Colonic mucosa (tissue), 4 donors: ENCODE measurements at places on chromosomes 16 and 17. TPM values are rescaled to one million over a fixed set of nuclear protein-coding genes. Genes with fewer than 3 reads are reported as not detected.

The JUP gene
- total RNA-seq = 317 TPM

The ZSCAN10 gene
- total RNA-seq = not detected

The SCNN1G gene
- total RNA-seq = 3.4 TPM

The PIK3R6 gene
- 0.96 TPM for total RNA-seq

The NDUFAB1 gene
- total RNA-seq = 212 TPM

The SMIM36 gene
- total RNA-seq = not detected

The NEUROD2 gene
- not detected for total RNA-seq

The KLHL10 gene
- total RNA-seq = not detected

The CD79B gene
- total RNA-seq = 1.7 TPM

The MPV17L gene
- 9.7 TPM for total RNA-seq

The GFOD2 gene
- 33.8 TPM for total RNA-seq

DNA sequence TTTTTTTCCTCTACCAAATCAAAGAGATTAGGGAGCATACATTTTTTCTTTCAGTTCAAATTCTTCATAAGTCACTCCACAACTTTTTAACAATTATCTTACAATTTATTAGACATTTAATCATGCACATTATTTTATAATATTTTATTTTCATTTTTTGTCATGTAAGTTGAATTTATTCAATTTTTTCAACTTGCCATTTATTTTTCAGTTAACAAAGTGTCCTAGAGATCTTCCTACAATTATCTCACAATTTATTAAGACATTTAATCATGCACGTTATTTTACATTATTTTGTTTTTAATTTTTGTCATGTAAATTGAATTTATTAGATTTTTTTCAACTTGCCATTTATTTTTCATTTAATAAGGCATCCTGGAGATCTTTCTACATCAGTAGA, 16.2 kb downstream of the CACNG3 start:
- no peak for DNase-seq
- H3K27me3 ChIP-seq = no peaks in the 10 kb centered on the region
- no peak overlapping the region for H3K27ac ChIP-seq
- H3K36me3 ChIP-seq = no peaks in the 10 kb centered on the region
- H3K4me3 ChIP-seq = no peak overlapping the region

GRCh38 chr16:30740364-30741251, 7.6 kb upstream of the PHKG2 start:
- peaks cover 27% of the 10 kb centered on the region for H3K36me3 ChIP-seq
- H3K27ac ChIP-seq = peak overlapping the region; percentile 80
- peaks cover 8% of the 10 kb centered on the region for H3K4me1 ChIP-seq
- H3K27me3 ChIP-seq = no peaks in the 10 kb centered on the region

GRCh38 chr17:82684228-82684841, 14.2 kb downstream of the RAB40B start:
- H3K27me3 ChIP-seq = no peaks in the 10 kb centered on the region
- H3K27ac ChIP-seq = peak overlapping the region; percentile 86
- no peaks in the 10 kb centered on the region for H3K4me1 ChIP-seq

- H3K27ac ChIP-seq = peak overlapping the region; percentile 34
- no peak for DNase-seq
- H3K36me3 ChIP-seq = no peaks in the 10 kb centered on the region
- peaks cover 10% of the 10 kb centered on the region for H3K4me1 ChIP-seq
Observed at GRCh38 chr17:35046740-35047283, 16.7 kb downstream of the RFFL start.

GRCh38 chr17:58325976-58326468, 2.6 kb downstream of the TSPOAP1 start:
- no peaks in the 10 kb centered on the region for H3K4me1 ChIP-seq
- DNase-seq = no peak
- no peak overlapping the region for H3K4me3 ChIP-seq
- H3K27me3 ChIP-seq = no peaks in the 10 kb centered on the region
- H3K27ac ChIP-seq = no peak overlapping the region
- H3K36me3 ChIP-seq = no peaks in the 10 kb centered on the region

GRCh38 chr16:83819361-83819760, 11.6 kb downstream of the HSBP1 start:
- no peak overlapping the region for H3K27ac ChIP-seq
- no peak for DNase-seq
- H3K4me3 ChIP-seq = no peak overlapping the region
- no peaks in the 10 kb centered on the region for H3K4me1 ChIP-seq
- no peaks in the 10 kb centered on the region for H3K27me3 ChIP-seq
- H3K36me3 ChIP-seq = no peaks in the 10 kb centered on the region

GRCh38 chr17:77958716-77959125, 218 bp downstream of the TNRC6C start:
- H3K36me3 ChIP-seq = no peaks in the 10 kb centered on the region
- no peaks in the 10 kb centered on the region for H3K4me1 ChIP-seq
- H3K4me3 ChIP-seq = peak overlapping the region; percentile 74
- H3K27ac ChIP-seq = peak overlapping the region; percentile 49

DNA sequence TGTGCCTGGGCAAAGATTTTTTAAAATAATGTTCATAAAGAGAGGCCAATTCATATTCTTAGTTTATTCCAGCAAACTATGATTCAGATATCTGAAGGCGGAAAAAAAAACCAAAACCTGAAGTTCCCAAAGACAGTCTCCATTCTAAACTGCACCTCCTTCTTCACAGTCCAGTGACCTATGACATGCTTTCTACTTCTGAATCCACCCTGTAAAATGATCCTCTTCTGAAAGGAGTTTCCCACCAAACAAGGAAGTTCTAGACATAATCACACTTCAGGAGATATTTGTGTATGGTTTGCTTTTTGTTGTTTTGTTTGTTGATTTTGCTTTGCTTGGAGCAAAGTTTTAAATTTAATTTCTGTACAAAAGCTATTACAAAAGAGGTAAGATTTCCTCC, 12.9 kb upstream of the CHST4 start:
- DNase-seq = no peak
- no peaks in the 10 kb centered on the region for H3K27me3 ChIP-seq
- no peaks in the 10 kb centered on the region for H3K4me1 ChIP-seq
- no peaks in the 10 kb centered on the region for H3K36me3 ChIP-seq
- H3K27ac ChIP-seq = no peak overlapping the region

- no peaks in the 10 kb centered on the region for H3K27me3 ChIP-seq
- no peaks in the 10 kb centered on the region for H3K4me1 ChIP-seq
- no peaks in the 10 kb centered on the region for H3K36me3 ChIP-seq
Observed at GRCh38 chr17:65509032-65509431, 52.4 kb downstream of the AXIN2 start.

- H3K4me1 ChIP-seq = no peaks in the 10 kb centered on the region
- H3K27ac ChIP-seq = no peak overlapping the region
- no peaks in the 10 kb centered on the region for H3K36me3 ChIP-seq
- no peak overlapping the region for H3K4me3 ChIP-seq
Observed at GRCh38 chr16:13154799-13155198, 253.4 kb downstream of the SHISA9 start.

- no peaks in the 10 kb centered on the region for H3K36me3 ChIP-seq
- DNase-seq = no peak
- H3K27ac ChIP-seq = no peak overlapping the region
- H3K27me3 ChIP-seq = no peaks in the 10 kb centered on the region
- no peak overlapping the region for H3K4me3 ChIP-seq
- no peaks in the 10 kb centered on the region for H3K4me1 ChIP-seq
Observed at GRCh38 chr16:58176608-58177352, 21.1 kb downstream of the CSNK2A2 start.

DNA sequence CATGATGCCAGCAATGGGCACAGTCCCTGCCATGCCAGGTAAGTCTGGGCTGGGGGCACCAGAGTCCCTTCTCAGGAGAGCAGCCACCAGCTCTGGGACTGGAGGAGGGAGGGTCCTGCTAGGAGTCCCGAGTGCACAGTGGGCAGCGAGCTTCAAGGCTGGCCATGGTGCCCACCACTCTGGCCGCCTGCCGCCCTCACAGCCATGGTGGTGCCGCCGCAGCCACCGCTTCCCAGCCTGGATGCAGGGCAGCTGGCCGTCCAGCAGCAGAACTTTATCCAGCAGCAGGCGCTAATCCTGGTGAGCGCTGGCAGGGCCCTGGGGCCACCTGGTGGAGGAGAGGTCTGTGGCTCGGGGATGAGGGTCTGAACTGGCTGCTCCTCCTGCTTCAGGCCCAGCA, 17.9 kb upstream of the SMIM5 start:
- DNase-seq = no peak
- H3K4me3 ChIP-seq = no peak overlapping the region
- no peaks in the 10 kb centered on the region for H3K27me3 ChIP-seq
- H3K36me3 ChIP-seq = no peaks in the 10 kb centered on the region
- peaks cover 11% of the 10 kb centered on the region for H3K4me1 ChIP-seq
- H3K27ac ChIP-seq = no peak overlapping the region

GRCh38 chr17:75459590-75460267, 3.3 kb downstream of the TMEM94 start:
- no peak overlapping the region for H3K4me3 ChIP-seq
- H3K4me1 ChIP-seq = peaks cover 13% of the 10 kb centered on the region
- DNase-seq = peak; percentile 81

DNA sequence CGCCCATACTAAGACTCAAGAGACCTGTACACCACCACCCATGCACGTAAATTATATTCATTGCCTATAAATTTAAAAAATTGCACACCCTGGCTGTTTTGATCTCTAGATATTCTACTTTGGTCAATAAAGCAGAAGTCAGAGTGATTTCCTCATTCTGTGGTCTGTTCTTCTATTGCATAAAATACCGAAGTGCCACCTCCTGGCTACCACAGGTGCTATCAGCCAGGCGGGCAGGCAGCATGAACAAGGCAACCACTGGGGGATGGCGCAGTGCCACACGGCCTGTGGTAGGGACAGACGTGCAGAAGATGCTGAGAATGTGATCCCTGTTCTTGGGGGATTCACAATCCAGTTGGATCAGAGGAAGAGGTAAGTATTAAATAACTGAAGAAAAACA, 122.3 kb downstream of the CDK5R1 start:
- no peak overlapping the region for H3K27ac ChIP-seq
- H3K36me3 ChIP-seq = no peaks in the 10 kb centered on the region
- peak; percentile 24 for DNase-seq
- no peaks in the 10 kb centered on the region for H3K4me1 ChIP-seq
- no peak overlapping the region for H3K4me3 ChIP-seq

DNA sequence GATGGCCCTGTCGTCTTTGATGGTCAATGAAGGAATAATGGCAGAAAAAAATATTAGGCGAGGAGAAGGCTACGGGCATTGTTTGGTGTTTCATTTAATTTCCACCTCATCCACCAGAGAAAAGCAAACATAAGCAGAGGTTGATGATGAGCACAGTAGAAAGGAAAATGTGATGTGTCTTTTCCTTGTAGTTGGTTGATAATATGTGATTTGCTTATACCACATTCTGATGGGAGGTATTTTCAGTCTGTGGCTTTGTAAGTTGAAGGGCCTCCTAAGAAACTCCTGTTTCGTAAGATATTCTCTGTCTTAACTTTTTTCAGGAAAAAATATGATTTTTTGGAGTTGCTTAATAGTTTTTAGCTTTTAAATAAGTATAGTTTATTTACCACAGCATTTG, 215.7 kb downstream of the PRKCA start:
- peaks cover under 1% of the 10 kb centered on the region for H3K4me1 ChIP-seq
- no peak for DNase-seq
- H3K4me3 ChIP-seq = no peak overlapping the region
- no peaks in the 10 kb centered on the region for H3K36me3 ChIP-seq
- no peaks in the 10 kb centered on the region for H3K27me3 ChIP-seq

- no peak overlapping the region for H3K4me3 ChIP-seq
- no peak overlapping the region for H3K27ac ChIP-seq
- H3K36me3 ChIP-seq = peaks cover 9% of the 10 kb centered on the region
- no peaks in the 10 kb centered on the region for H3K27me3 ChIP-seq
- no peak for DNase-seq
- H3K4me1 ChIP-seq = no peaks in the 10 kb centered on the region
Observed at GRCh38 chr17:4877089-4877488, 22.2 kb upstream of the C17orf107 start.

- no peak overlapping the region for H3K4me3 ChIP-seq
- no peaks in the 10 kb centered on the region for H3K4me1 ChIP-seq
- H3K27ac ChIP-seq = no peak overlapping the region
- H3K27me3 ChIP-seq = no peaks in the 10 kb centered on the region
Observed at GRCh38 chr16:87132361-87133014, 184.7 kb downstream of the C16orf95 start.

DNA sequence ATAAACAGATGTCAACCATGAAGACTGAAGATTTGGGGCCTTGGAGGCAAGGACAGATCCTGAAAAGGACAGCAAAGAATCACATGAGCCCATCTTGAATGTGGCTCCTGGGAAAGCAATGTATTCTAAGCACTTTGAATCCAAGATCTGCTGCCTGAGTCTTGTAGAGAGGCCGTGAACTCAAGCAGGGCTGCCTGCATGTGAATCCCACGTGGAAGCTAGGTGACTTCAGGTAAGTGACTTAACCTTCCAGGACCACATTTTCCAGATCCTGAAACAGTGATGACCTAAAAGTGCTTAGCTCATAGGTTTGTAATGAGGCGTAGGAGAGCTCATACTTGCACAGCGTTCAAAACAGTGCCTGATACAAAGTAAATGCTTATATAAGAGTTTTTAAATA, 373.0 kb upstream of the SALL1 start:
- no peak overlapping the region for H3K27ac ChIP-seq
- DNase-seq = no peak
- no peak overlapping the region for H3K4me3 ChIP-seq
- H3K27me3 ChIP-seq = no peaks in the 10 kb centered on the region
- H3K36me3 ChIP-seq = no peaks in the 10 kb centered on the region

DNA sequence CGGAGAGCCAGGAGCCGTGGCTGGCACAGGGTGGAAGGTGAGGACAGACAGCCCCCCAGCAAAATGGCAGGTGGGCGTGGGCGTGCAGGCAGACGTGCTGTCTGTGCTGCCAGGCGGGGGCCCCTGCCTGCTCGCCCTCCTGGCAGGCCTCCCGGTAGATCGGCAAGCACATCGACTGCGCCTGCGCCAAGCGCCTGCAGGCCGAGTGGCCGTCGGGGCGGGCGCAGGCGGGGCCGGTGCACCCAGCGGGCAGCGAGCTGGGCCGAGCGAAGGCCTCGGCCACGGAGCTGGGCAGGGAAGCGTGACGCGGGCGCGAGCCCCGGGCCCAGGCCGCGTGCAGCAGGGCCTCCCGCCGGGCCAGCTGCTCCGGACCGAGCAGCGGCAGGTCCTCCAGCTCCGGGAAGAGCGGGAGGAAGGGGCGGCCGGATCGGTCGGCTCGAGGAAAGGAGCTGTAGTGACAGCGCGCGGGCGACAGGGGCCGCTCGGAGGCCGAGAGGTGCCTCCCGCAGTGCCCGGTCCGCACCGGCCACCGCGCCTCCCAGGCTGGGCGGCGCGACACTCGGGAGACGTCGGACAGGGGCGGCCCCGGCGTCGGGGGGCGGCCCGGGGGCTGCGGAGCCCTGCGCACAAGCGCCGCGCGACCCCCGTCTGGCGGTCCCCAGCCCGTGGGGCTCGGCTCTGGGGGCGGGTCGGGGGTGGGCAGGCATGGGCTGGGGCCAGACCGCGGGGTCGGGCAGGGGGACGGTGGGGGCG, 16.9 kb downstream of the GRIN2C start:
- no peaks in the 10 kb centered on the region for H3K36me3 ChIP-seq
- no peaks in the 10 kb centered on the region for H3K4me1 ChIP-seq
- no peak overlapping the region for H3K27ac ChIP-seq
- H3K27me3 ChIP-seq = no peaks in the 10 kb centered on the region

GRCh38 chr17:8448310-8448709, 12.6 kb downstream of the NDEL1 start:
- no peaks in the 10 kb centered on the region for H3K27me3 ChIP-seq
- peaks cover 13% of the 10 kb centered on the region for H3K36me3 ChIP-seq
- H3K27ac ChIP-seq = no peak overlapping the region
- no peaks in the 10 kb centered on the region for H3K4me1 ChIP-seq
